WTC11 (cell line): ENCODE measurements at places on chromosomes 3 and 15. TPM values are rescaled to one million over a fixed set of nuclear protein-coding genes. Genes with fewer than 3 reads are reported as not detected.

GRCh38 chr15:98417346-98417745, 231.0 kb upstream of the IGF1R start:
- no peak for DNase-seq

OR5K2 gene
- not detected in 3 replicates for total RNA-seq

ATP13A3 gene
- total RNA-seq, result 75.7 to 79.1 TPM (median 78.3 TPM) in 3 replicates

DNA sequence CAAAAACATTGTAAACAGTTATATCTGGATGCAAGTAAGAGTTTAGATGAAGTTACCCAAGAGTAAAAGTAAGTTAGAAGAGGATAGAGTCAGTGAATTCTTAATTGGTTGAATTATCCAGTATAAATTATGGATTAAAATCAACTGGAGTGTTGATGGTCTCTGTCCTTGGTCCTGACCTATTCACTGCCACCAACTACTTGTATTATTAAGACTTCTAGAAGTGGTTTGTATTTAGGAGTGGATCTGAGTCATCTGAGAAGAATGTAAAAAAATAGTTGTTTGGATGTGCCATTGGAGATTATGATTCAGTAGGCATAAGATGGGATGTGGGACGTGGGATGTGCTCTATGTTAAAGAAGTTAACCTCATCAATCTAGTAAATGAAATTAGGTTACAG, 86.4 kb downstream of the SYNPR start:
- no peak for DNase-seq

PIERCE2 gene
- total RNA-seq, result 1.6 to 2.5 TPM (median 1.8 TPM) in 3 replicates

- no peak for DNase-seq
Observed at GRCh38 chr3:43094851-43095250, 11.0 kb downstream of the POMGNT2 start.

XCR1 gene
- total RNA-seq, result 0.02 to 0.25 TPM in 2 of 3 replicates, not detected in the other

FETUB gene
- not detected in 3 replicates for total RNA-seq

DNA sequence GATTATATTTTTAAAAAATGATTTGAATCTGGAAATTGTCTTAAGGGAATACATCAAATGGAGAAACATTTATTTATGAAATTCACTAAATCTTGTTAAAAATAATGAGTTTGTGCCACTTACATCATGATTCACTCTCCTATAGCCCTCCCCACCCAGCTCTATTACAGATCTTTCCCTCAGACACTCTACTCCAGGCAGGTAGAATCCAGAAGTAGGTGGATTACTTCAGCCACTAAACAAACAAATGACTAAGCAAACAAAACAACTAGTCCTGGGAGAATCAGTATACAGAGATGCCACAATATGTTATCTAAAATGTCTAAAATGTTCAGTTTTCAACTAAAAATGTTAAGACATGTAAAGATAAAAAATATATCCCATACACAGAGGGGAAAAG, 608.1 kb upstream of the UBE2E2 start:
- DNase-seq, result no peak
